Activated T-cell treated with anti-CD3 and anti-CD28 coated beads for 1 hour (primary cell): ENCODE measurements at places on chromosomes 6 and 20.
A peak's percentile ranks its signal among the peaks of the same experiment; 100 is the strongest.

GRCh38 chr6:168737481-168737880 is 296.5 kb downstream of the SMOC2 start:
- DNase-seq, result no peak

DNA sequence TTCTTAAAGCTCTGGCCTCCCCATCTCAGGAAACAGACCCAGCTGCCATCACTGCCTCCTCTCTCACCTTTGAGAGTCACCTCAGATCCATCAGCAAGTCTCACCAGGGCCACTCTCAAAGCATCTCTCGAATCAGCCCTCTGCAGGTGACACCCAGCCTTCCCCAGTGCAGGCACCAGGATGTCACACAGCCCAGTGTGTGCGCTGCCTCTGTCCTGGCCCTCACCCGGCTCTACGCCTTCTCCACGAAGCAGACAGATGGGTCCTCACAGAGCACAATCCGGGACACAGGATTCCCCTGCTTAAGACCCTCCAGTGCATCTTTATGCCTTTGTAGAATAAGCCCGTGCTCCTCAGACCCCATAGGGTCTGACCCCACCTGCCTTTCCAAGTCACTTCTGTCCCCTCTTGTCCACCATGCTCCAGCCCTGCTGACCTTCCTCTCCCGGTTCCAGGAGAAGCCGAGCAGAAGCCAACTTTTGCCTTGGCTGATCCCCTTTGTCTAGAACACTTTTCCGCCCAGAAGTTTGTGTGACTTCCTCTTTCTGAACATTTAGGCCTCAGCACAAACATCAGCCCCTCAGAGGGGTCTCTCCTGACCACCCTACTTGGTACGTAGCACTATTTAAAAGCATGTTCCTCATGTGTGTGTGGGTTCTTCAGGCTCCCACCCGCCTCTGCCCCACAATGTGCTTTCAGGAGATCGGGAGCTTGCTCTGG is 60.2 kb downstream of the PSMG4 start:
- DNase-seq, result no peak

GRCh38 chr6:31396422-31397152 is 6.8 kb upstream of the MICA start:
- peak; percentile 88 for DNase-seq

- DNase-seq, result no peak
Observed at GRCh38 chr20:3074812-3075211, 3.4 kb downstream of the OXT start.

GRCh38 chr20:56195946-56196345 is 52.6 kb upstream of the MC3R start:
- DNase-seq, result no peak

DNA sequence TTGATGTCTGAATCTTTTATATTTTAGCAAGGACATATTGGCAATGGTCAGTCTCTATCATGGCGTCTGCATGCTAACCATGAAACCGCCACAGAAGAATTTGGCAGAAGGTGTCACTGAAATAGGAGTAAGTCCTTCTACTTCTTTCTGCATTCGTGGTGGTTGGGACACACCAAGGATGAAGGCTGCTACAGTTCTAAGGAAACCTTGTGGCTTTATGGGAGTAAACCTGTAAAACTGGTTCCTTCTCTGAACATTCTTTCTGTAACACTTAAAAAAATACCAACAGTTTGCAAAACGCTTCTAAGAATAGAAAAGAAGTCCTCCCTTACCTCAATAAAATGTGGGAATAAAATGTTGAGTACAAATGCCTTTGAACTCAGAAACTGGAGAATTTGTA is 195.3 kb downstream of the SLC24A3 start:
- DNase-seq, result no peak
